Renal cortex interstitium (tissue), 15 donors: ENCODE measurements at places on chromosomes 1 and 21. TPM values are rescaled to one million over a fixed set of nuclear protein-coding genes. Genes with fewer than 3 reads are reported as not detected.

DNA sequence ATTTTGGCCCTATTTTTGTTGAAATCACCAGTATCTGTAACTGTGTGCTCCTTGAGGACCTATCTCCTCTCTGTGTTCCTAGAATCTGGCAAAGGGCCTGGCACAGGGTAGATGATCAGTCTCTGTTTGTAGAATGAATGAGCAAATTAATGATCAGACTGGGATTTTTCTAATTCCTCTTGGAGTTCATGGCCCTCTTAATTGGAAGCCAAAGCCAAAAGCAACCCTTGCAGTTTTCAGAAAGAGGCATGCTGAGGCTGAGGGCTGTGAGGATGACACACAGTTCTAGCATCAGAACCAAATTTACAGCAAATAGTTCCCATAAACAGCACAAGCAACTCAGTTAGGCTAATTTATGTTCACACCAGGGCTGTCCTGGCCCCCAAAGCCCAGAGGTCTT, 111.1 kb upstream of the BEND5 start:
- no peak for DNase-seq

DNA sequence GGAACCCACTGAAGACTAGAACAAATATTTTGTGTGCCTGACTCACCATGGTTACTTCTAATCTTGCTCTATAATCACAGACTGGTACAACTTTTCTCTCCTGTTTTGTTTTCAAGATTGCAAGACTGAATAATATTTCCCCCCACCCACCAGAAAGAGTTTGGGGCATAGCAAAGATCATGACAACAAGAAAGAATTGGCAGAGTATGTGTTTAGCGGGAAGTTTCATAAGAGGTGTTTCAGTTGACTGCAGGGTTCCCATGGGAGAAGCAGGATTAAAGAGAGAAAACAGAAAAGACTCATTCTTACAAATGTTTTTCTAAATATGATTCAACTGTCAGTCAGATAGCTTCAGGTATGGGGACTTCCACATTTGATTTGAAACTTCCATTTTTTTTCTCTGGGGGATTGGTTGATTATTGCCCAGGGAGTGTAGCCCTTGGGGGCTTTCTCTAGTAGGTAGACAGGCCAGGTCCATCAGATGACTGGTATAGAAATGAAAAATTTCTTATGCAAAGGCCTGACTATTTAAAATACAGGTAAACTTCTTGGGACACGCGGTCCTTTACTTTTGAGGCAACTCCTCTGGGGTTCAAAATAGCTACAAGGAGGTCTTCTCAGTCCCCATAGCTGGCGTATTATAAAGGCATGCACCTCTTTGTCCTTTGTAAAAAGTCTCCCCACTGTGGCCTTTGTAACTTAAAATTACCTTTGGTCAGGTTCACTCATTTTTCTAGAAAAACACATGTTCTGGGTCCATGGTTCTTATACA, 13.9 kb downstream of the OR14I1 start:
- DNase-seq, result no peak

GRCh38 chr1:201894343-201895119, 5.8 kb downstream of the SHISA4 start:
- DNase-seq, result no peak

DNA sequence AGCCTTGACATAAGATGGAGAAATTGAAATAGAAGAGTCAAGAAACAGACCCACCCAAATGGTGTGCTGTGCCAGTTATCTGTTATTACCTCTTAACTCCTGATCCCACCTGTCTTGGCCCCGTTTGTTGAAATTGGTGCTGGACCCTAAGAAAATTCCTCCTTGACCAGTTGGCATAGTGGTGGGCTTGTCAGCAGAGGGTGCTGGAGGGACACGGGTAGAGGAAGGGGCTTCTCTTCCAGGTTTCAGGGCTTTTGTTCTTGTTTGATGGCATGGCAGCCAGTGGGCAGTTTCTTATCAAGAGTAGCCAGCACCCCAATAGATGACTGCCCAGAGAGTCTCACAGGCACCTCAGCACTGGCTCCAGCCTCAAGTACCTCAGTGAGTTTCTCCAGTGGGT, 51.6 kb downstream of the PCBP3 start:
- peak; percentile 2 for DNase-seq

- no peak for DNase-seq
Measured at GRCh38 chr1:121515235-121515634, 330.5 kb downstream of the SRGAP2C start.

- DNase-seq, result no peak
Measured at GRCh38 chr1:116110567-116111523, at the start of gene MAB21L3. MAB21L3 (plus strand) TSS chr1:116111399; CDS start chr1:116112616, 1,217 bp downstream.

- no peak for DNase-seq
Measured at GRCh38 chr21:10521091-10521598, at the start of gene TPTE. TPTE (plus strand) TSS chr21:10521583; CDS start chr21:10538724, 17,141 bp downstream.

GRCh38 chr1:31575369-31576140, 760 bp upstream of the TINAGL1 start:
- no peak for DNase-seq

DNA sequence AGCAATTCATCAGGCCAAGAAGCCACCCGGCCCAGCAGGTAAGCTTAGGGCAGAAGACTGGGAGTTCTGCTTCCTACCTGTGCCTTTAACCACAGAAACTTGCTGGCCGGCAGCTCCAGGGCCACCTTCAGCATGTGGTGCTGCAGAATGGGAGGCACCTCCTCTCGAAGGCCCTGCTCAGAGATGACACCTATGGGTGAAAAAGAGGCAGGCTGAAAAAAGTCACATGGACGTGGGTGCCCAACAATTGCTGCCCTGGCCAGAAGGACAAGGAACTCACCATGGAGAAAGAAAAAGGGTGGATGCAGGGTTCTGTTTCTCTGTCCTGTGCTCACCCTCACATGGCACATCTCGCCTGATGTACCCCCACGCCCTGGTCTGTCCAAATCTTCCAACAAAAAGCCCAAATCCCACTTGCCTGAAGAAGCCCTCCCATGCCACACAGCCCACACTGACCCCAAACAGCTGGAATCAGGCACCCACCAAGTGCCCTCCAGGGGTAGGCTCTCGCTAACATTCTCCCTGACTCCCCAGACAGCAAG, 33.0 kb downstream of the URB1 start:
- no peak for DNase-seq

DNA sequence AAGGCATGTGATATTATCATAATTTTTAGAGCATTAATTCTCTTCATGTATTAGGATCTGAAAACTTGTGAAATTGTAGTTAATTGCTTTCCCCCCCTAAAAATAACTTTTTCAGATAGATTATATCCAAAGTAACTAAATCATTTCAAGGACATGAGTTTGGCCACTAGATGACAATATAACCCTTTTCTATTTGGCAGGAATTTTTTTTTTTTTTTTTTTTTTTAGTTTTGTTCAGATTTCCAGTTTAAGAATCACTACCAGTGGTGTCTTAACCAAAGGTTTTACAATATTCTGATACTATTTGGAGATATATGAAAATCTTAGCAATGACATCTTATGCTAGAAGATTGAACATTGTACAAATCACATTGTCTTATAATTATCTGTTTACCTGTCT, 370.8 kb downstream of the AMY1C start:
- DNase-seq, result no peak

DNA sequence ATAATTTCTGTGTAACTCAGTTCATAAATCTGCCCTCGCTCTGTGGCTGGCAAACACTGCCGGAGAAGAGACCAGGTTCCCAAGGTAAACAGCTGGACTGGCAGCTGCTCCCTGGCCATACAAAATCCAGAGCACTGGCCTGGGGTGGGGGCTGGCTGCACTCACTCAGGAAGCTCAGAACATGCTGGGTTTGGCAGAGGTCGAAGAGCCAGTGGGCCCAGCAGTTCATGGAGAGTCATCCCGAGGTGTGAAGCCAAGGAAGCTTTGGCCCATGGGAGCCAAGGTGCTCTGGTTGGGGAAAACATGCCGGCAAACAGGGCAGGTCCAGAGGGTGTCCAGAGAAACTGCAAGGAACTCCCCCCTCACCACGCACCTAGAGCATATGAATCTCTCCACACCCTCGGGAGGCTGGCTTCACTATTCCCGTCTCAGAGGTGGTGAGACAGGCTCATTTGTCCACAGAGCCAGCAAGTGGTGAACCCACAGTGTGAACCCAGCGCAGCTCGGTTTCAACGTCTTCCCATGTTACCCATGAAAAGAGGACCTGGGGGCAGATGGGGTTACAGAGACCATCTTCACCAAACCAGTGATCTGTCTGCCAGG, 102.4 kb downstream of the DMRTB1 start:
- no peak for DNase-seq

GRCh38 chr1:23869051-23869450, 961 bp upstream of the FUCA1 start:
- DNase-seq, result no peak

GRCh38 chr21:40985370-40985769, 138.4 kb upstream of the DSCAM start:
- DNase-seq, result no peak

- DNase-seq, result no peak
Measured at GRCh38 chr1:160768295-160768657, 27.7 kb upstream of the LY9 start.

DNA sequence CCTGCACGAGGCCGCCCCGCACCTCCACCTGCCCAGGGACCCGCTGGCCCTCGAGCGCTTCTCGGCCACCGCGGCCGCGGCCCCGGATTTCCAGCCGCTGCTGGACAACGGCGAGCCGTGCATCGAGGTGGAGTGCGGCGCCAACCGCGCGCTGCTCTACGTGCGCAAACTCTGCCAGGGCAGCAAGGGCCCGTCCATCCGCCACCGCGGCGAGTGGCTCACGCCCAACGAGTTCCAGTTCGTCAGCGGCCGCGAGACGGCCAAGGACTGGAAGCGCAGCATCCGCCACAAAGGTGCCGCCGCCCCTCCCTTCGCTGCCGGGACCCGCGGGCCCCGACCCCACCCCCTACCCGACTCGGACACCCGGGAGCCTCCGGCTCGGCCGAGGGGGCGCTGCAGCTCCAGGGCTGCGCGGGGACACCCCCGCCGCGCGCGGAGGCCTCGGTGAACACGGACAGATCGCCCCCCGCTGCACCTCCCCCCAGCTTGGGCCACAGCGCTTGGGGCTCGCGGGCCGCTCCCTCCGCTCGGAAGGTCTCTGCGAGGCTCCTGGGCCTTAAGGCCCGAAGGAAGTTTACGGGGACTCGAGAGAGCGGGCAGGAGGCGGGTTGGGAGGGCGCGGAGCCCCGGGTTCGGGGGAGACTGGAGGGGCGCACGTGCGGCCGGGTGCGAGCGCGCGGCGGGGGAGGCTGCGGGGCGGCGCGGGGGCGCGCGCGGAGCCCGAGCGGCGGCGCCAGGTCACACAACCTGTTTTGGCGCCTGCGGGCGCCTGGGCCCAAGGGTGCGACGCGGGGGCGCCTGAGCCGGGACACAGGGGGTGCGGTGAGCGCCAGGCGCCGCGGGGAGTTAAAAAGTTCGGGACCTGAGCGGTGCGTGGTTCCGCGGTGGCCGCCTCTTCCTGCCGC, 1.2 kb downstream of the SAMD11 start:
- no peak for DNase-seq

MLLT11 gene
- 24.7 TPM for polyA plus RNA-seq

FCRL1 gene
- polyA plus RNA-seq, result 0.48 TPM

CHD5 gene
- 0.54 TPM for polyA plus RNA-seq

PDZK1IP1 gene
- polyA plus RNA-seq, result 62.1 TPM

OR2AK2 gene
- polyA plus RNA-seq, result not detected

PLOD1 gene
- polyA plus RNA-seq, result 94.0 TPM

PTGFR gene
- 0.33 TPM for polyA plus RNA-seq

TLCD4 gene
- 6.4 TPM for polyA plus RNA-seq

FNBP1L gene
- polyA plus RNA-seq, result 122 TPM

OR2T12 gene
- polyA plus RNA-seq, result not detected

PLCH2 gene
- polyA plus RNA-seq, result 1.4 TPM
